CD4-positive, alpha-beta memory T cell (primary cell): ENCODE measurements at places on chromosomes 1 and 21.

GRCh38 chr1:77382366-77382765, 100.5 kb downstream of the AK5 start:
- DNase-seq = no peak

DNA sequence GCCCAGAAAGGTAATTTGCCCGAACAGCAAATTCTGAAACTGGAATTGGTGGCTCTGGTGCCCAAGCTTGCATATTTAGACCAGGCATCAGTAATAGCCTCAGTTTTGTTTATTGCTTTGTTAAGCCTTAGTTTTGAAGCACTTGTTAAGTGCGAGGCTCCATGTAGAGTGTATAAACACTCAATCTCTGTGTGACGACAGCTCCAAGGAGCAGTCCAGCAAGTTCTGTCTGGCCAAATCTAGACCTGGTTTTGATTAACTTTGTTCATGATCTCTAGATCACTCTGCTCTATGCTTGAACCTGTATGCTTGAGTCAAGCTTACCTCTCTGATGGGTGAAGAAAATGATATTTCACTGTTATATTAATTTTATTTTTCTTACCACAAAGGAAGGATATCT, 37.4 kb downstream of the DOP1B start:
- DNase-seq = no peak

DNA sequence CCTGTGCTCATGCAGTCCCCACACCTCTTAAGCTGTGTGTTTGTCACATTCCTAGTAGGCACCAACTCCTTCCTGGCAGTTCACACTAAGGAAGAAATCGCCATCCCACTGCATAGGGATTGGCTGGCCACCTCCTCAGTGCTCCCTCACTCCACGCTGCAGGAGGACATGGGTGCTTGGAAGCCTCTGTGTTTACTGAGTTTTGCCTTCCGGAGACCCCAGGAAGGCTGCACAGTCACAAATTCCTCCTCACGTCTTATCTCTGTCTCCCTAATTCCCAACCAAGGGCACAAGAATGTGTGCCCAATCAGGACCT, 93.8 kb upstream of the GALNT2 start:
- DNase-seq = no peak

DNA sequence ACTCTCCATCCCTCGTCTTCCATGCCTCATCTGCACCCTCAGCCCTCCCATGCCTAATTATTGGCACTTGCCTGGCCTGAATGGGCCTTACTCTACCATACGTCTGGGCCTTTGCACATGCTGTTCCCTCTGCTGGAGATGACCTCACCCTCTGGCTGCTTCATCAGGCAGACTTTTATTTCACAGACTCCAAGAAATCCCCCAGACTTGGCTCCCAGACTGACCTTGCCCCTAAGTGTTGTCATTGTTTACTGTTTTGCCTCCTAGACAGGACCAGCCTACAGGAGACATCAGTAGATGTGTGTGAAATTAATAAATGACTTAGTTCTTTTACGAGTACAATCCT, 5.2 kb upstream of the AHDC1 start:
- DNase-seq = peak; percentile 63

- peak; percentile 98 for DNase-seq
Measured at GRCh38 chr1:37859507-37860345, at the start of gene MTF1. MTF1 (minus strand) TSS chr1:37859592; CDS start chr1:37857658, 1,934 bp downstream.

- DNase-seq = no peak
Measured at GRCh38 chr21:38740090-38740489, 65.6 kb upstream of the ETS2 start.

DNA sequence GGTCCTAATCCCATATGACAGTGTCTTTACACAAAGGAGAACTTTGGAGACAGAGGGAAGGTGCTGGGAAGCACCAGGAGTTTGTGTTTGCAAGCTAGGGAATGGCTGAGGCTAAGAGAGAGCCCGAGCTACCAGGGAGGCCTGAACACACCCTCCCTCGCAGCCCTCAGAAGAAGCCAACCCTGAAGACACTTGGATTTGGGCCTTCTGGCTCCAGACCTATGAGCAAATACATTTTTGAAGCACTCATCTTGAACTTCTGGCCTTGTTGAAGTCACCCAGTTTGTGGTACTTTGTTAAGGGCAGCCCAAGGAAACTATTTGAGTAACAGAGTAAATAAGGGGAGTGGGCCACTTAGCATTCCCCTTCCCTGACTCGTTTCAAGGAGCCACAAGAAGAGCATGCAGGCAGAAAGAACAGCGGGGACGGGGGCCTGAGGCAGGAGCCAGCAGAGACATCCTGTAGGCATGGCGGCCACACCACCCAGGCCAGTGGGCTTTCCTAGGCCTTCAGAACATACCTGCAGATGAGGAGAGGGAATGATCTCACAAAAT, 13.2 kb upstream of the QSOX1 start:
- no peak for DNase-seq

GRCh38 chr21:34885626-34886239, 163.4 kb downstream of the RUNX1 start:
- DNase-seq = no peak

- DNase-seq = no peak
Measured at GRCh38 chr1:16474166-16474800, 33.8 kb downstream of the NECAP2 start.

DNA sequence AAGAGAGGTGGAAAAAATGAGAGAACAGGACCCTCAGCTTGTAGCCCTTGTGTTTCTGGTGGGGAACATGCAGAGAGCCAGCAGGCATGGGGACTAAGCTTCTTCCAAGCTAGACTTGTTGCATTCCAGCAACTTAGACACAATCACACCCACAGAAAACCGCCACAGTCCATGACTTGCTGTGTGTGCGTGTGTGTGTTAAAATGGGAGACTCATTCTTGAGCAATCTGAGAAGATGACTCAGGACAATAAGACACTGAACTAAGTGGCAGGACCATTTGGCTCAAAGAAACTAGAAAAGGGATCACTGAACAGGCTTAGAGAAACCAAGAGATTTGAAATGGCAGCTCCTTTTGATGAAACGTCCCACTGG, 78.0 kb downstream of the HLX start:
- no peak for DNase-seq

DNA sequence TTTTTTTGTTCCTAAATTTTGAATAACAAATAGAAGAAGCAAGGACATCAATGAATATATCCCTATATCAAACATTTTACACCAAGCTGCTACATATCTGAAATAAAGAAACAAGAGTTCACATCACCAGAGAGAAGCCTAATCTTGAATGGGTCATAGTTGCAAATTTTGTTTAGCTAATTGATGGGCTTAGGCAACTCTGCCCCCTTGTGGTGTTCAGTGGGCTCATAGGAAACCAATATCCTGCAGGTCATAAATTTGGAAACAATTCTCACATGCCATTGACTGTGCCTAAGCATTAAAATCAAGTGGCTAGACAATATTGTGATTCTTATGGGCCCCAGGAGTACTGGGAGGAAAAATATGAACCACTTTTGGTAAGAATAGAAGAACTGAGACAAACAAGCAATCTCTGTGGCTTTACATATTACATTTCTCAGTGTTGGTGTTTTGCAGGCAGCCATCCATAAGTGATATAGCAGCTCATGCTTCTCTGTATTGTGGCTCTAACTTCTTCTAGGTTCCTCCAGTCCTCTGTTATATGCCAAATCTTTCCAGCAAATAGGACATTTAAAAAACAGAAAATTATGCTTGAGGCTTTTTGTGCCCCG, 1262.8 kb upstream of the PRMT6 start:
- DNase-seq = no peak

- DNase-seq = no peak
Measured at GRCh38 chr1:109904105-109904817, 6.4 kb upstream of the CSF1 start.

DNA sequence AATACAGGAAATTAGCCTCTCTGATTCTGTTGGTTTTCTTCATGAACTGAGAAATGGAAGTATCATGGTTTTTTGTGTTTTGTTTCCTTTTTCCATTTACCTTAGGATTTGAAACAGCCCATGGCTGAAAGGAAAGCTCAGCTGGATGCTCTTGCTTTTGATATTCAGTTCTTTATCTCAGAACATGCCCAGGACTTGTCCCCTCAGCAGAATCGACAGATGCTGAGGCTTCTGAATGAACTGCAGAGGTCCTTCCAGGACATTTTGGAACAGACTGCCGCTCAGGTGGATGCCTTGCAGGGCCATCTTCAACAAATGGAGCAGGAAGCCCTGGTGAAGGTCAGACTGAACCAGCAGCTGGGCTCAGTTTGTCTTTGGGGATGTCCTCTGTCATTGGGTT, 142.4 kb downstream of the MACF1 start:
- no peak for DNase-seq

DNA sequence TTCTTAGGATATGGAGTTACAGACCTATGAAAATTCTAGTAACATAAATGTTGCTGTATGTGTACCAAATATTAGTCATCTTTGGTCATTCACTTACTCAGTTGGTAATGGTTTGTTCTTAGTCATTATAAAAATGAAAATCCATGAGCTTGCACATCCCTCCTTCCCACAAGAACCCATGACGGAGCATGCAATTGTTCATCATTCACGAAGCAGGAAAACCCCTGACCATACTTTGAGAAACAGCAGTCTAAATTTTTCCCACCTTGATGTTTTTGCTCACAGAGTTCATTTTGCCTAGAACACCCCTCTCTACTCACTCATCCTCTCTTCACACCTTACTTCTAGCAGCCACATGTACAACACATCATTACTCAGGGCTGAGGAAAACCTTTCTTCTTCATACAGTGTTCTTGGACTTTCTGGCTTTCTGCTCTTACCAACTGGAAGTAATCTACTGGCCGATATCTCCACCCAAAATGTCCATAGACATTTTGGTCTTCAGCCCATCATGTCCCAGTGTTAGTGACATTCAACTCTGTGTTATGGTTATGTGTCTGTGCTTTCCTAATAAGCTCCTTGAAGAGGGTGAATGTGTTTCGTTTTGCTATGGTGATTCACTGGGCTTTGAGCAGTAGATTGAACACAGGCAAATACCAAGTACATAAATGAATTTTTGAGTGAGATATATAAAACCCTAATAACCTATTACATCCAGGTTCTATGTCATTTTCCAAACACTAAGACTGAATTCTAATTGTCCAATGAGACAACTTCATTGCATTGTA, 189.9 kb downstream of the ZC3H11B start:
- DNase-seq = no peak

DNA sequence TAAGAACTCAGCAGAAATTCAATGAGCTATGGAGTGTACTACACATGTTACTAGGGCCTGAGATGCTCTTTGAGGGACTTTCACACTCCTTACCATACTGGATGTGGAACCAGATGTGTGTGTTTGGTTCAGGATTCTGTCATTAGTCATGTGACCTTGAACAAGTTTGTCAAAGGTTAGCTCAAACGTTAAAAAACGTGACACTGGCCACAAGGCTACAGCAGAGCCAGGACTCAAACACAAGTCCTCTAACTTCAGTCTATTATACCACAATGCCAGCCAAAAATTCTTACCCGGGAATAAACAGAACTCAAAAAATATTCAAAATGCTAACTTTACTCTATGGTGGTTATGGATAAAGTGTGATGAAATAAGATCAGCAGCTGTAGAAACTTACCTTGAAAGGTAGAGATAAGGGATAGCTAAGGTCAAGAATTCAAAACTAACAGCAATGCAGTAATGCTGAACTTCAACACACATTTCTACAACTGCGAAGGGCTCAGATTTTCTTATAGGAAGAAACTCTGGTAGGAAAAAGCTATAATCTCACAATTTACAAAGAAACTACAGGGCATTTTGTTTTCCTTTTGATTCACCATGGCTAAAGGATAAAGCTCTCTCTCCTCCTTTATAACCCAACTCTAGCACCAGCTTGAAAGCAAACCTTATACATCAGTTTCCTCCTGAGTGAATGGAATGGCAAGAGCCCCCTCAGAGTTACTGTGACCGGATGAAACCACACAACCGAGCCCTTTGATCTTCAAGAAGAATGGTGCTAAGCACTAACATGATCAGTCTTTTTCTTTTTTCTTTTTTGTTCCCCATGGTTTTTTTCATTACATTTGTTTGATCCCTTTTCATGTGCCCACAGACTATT, 233.9 kb downstream of the SLC45A1 start:
- DNase-seq = no peak

DNA sequence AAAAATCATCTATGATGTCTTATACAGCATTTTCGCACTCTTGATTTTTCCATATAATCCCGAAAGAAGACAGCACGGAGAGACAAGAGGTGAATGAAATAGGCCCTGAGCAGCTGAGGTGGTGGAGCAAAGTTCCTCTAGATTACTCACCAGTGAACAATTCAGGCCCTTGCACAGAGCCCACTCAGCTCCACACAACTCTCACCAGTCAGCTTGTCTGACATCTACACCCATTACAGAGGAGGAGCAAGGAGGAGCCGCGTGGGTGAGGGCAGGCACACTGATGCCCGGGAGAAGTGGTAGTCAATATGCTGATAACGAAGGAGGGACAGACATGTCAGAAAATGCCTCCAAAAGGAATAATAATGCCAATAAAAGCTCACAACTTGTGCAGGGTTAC, 59.9 kb downstream of the DNM3 start:
- no peak for DNase-seq

GRCh38 chr1:152018537-152018936, 18.3 kb downstream of the S100A11 start:
- no peak for DNase-seq

GRCh38 chr1:7482772-7483495, 288.2 kb upstream of the VAMP3 start:
- no peak for DNase-seq

- DNase-seq = no peak
Measured at GRCh38 chr1:212635141-212635631, 26.6 kb downstream of the ATF3 start.

GRCh38 chr1:145879775-145880174, 5.9 kb downstream of the ANKRD35 start:
- DNase-seq = no peak

GRCh38 chr1:82121421-82121820, 320.7 kb downstream of the ADGRL2 start:
- DNase-seq = no peak

- no peak for DNase-seq
Measured at GRCh38 chr1:94322696-94323095, 85.3 kb upstream of the ARHGAP29 start.

DNA sequence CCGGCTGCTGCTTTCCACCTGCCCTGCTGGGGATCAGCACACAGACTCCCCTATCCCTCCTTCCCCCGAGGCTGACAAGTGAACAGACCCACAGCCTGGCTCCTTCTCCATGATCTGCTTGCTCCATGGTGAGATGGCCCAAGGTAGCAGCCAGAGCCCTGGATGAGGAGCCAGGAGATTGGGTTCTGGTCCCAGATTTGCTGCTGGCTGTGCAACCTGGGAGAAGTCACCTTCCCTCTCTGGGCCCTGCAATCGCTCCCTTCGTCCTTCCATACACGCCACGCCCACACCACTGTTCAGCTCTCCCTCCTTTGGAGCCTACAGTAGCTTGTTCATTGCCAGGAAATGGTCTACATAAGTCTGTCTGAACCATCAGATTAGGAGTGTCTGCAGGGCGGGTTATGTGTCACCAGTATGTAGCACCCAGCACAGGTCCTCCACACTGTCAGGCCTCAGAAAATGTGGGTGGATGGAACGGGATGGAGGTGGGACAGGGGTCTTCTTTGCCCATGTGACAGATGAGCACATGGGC, 9.2 kb upstream of the EPHA8 start:
- DNase-seq = no peak

DNA sequence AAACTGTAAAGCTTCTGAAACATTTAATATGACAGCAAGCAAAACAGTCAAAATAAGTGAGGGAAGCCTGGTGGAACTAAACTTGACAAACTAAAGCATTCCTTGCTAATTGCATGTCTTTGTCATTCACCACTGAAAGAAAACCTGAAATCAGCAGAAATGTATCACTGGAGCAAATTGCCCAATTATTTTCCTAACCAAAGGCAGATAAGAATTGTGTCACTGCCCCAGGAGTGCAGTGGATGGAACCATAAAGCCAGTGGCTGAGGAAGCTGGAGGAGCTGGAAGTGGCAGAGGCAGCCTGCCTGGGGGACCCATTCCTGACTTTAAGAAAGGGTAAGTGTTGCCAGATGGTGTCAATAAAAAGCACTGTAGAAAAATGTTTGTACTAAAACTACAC, 2.7 kb upstream of the SLC30A10 start:
- no peak for DNase-seq
